Suppressor macrophage treated with lipopolysaccharide for 4 hours (primary cell): ENCODE measurements at places on chromosomes 4 and X.

- DNase-seq: peak; percentile 5
Observed at GRCh38 chr4:53450773-53451172, 73.3 kb downstream of the FIP1L1 start.

DNA sequence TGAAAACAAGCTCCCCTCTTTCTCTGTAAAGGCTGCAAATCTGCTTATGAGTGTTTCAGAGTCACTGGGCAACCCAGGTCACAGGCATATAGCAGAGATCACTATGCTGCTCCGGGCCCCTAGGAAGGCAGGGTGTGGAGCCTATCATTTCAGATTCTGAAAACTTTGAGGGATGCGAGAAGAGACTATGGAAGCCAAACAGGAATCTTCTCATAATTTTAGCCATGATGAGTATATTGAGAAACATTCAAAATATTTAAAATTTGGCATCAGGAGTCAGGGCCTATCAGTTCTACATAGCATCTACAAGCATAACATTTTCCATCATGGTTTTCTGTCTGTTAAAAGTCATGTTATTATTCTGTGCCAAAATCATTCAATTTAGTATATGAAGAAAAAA, 61.7 kb upstream of the ATXN3L start:
- DNase-seq: no peak

DNA sequence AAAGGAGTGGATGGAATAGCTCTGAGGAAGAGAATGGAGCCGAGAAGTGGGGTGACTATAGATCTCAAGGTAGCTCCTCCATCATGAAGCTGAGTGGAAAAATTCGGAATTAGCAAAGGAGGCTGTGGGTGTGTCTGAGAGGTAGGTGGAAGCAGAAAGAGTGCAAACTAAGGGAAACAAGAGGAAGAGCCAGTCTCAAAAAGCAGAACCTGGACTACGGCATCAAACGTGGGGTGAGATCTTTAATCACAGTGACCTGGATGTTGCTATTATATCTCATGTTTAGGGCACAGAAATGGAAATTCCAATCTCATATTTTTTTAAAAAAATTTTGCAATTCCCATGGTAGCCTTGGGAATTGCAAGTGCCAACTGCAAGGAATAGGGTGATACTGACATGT, 162.5 kb upstream of the RASGEF1B start:
- DNase-seq: no peak

GRCh38 chrX:46599051-46599560, 25.5 kb downstream of the CHST7 start:
- DNase-seq: peak; percentile 1

GRCh38 chrX:15158350-15158735, 111.5 kb downstream of the ASB9 start:
- peak; percentile 6 for DNase-seq

DNA sequence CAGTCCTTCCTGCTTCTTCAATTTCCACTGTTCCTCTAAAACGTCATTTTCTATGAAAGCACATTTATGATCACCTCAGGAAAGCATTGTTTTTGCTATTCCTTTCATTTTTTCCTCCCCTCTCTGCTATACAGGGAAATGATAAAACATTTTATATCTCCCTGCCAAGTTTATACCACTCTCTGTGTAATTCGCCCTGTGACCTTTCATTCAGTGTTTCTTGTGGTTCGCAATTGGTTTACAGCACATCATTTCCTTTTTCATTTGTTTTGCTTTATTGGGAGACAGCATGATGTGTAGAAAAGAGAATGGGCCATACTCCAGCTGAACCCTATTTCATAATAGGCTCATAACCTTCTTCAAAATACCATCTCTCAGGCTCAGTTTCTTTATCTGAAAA, 99.9 kb upstream of the RAPGEF2 start:
- no peak for DNase-seq

DNA sequence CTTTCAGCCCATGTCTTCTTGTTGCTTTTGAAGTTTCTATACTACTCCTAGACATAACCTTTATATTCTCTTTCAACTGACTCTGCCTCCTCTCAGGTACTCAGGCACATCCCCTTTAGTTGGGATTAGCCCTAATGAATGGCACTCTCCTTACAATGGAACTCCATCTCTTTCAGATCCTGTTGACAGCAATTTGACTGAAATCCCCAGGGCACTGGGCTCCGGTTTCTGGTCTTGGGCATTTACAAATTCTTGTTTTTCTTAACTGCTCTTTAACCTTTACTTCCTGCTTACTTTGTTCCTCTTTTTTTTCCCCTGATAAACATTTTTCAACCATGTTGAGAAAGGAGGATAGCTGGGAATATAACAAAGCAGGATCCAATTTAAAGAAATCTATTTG, 68.9 kb downstream of the ENOX2 start:
- no peak for DNase-seq

DNA sequence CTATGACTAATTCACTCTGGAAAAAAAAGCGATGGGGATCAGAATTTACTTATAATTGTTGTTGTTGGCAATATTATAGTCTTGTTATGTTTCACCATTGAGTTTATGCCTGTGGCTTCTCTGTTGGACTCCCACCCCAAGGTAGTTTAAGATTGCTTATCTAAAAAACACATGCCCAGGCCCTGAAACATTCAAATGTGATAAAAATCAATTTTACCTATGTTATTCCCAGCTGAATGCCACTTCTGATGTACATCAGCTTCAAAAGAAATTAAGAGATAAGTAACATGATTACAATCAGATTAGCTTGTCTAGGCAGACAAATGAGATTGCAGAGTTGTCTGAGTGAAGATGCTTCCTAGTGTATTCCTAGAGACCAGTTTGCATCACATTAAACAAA, 484.7 kb downstream of the PCDH7 start:
- no peak for DNase-seq

- no peak for DNase-seq
Observed at GRCh38 chrX:21960569-21961541, 20.3 kb downstream of the SMS start.

DNA sequence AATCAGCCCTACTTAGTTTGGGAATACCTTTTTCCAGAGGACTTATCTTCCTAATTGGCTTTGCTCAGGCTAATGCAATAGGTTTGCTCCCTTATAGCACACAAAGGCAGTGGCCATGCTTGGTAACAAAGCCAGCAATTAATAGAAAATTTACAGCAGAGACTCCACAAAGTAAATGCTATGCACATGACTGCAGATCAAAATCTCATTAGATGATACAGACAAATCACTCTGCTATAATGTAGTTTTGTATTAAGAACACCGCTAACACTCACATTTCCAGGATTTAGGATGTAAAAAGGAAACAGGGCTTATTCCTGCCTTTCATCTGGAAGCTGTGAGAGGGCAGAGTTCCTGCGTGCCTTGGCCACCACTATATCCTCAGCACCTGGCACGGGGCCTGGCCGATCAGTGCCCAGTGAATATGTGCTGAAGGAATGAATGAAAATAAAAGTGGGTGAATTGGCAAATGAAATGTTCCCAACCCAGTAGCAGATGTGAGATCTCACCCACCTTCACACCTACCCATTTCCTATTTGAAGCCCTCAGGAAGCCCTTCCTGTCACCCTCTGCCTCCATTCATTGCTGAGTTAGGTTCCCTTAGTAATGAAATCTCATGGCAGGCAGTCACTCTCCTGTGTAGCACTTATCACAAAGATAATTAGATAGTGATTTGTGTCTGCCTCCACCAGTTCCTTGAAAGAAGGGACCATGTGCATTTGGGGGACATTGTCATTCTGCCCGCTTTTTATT, 5.1 kb downstream of the SEPTIN6 start:
- no peak for DNase-seq

GRCh38 chr4:185716141-185716551, 95.8 kb downstream of the SORBS2 start:
- no peak for DNase-seq

DNA sequence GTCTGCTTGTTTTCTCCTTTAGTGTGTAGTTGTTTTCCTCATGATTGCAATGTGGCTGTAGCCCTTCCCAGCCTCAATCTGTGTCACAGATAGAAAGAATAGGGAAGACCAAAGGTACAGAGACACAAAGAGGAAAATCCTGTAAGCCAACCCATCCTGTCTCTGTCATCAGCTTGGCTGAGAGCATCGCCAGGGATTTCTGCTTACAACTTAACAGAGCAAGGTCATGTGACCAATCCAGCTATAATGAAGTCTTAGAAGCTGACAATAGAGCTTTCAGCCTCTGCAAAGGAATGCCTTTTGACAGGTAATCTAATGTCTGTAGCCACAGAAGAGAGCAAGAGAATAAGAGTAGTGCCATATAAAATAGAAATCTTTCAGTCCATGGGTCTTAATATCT, 1598.0 kb upstream of the AGA start:
- no peak for DNase-seq

DNA sequence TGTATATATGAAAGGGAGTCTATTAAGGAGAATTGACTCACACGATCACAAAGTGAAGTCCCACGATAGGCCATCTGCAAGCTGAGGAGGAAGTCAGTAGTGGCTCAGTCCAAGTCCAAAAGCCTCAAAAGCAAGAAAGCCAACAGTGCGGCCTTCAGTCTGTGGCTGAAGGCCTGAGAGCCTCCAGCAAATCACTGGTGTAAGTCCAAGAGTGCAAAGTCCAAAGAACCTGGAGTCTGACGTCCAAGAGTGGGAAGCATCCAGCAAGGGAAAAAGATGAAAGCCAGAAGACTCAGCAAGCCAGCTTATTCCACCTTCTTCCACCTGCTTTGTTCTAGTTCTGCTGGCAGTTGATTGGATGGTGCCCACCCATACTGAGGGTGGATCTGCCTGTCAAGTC, 104.1 kb downstream of the IL1RAPL2 start:
- no peak for DNase-seq

GRCh38 chr4:105145903-105146275, 787 bp upstream of the TET2 start:
- DNase-seq: peak; percentile 47

DNA sequence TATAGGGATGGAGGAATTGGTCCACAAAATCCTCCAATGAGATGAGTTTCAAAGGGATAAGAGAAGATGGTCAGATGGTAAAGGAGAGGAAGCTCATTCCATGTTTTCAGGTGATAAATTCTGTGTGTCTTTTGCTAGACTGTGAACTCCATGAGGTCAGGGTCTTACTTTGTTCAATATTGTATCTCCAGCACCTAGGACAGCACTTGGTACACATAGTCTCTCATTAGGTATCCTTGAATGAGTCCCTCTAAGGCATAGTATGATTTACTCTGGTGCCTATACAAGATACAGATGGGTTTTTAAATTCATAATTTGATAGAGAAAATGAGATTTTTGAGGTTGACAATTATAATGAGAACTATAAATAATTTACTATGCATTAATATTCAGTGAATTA, 184.3 kb upstream of the BMP3 start:
- no peak for DNase-seq

DNA sequence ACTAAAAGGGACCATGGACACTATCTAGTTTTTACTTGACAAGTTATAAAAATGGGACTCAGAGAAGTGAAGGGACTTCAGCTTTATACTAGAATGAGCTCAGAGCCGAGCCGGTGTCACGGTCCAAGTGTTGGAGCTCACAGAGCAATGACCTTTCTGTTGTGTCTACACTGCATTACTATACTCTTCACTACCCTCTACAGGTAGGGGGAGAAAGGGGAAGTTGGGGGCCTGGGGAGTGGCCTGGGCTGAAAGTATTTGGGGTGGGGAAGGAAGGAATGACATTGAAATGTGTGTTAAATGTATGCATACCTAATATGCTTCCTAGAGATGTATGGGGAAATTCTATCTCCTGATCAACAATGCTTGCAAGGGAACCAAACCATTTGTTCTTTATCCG, 48.8 kb upstream of the HHIP start:
- no peak for DNase-seq

- DNase-seq: no peak
Observed at GRCh38 chr4:186728631-186729271, 5.1 kb upstream of the FAT1 start.

DNA sequence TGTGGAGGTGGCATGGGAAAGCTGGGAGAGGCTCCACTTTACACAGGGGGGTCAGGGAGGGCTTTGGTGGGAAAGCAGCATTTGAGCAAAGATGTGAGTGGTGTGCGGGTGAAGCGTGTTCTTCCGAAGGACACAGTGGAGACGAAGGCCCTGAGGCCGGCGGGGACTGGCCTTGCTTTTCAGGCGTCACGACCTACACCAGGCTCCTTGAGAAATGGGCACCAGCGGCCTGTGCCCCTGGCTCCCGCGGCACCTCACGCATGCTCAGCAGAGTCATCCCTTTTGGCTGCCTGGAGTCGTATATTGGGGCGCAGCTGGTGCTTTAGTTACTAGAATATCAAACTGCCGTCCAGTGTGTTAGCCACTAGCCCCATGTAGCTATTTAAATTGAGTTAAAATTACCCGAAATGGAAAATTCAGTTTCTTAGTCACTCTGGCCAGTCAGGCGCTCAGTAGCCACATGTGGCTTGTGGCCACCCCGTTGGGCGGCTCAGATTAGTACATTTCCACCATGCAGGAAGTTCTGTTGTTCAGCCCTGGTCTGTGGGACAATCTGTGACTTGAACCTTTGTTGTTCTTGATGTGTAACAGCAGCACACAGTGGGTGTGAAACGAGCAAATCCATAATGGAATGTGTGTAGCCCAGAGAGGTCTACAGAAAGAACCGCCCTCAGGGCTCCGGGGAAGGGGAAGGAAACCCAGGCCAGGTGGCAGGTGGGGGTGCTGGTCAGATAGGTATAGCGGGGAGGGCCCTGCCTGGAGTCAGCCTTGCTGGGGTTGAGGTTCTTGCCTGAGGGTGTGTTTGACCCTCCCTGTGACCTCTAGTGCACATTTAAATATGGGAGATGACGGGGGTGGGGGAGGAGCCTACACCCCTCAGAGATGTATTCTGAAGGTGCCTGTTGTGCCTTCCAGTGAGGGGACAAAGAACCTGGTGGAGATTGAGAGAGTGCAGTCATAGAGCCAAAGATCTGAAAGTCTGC, 30.4 kb downstream of the TBC1D14 start:
- DNase-seq: peak; percentile 60

DNA sequence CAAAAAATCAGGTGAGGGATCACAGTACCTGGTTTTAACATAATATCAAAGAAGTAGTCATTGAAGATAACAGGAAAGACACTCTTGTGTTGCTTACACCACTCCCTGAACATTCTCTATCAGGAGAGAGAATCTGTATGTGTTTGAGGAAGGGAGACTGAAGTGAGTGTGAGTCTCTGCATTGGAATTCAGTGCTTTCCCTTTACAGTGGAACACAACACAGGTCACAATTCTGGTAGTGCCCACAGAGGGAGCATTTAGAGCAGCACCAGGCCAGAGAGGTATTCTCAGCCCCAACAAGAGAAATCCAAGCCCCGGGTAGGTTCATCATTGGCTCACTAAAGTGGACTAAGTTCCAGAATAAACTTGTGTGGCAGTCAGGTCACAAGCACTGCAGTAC, 64.7 kb upstream of the UBQLN2 start:
- no peak for DNase-seq

GRCh38 chr4:152188801-152189200, 347.1 kb downstream of the FBXW7 start:
- no peak for DNase-seq

DNA sequence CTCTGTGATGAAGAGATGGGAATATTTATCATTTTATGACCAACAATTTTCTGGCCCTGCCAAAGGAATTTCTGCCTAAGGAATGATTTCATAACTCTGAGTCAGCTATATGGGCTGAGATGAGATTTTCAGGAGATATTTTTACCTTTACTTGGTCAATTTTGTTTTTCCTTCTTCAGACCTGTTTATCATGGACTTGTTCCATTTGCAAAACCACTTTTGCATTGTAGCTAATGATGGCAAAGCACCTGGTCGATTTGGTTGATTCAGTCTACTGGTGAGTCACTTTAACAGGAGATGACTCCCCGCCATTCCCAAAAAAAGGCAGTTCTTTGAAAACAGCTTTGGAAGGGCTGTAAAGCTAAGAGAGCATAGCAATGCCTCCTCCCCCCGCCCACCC, 53.3 kb downstream of the TEX13A start:
- no peak for DNase-seq
